Thymus (tissue), 14 donors: ENCODE measurements at places on chromosomes 7 and 10. TPM values are rescaled to one million over a fixed set of nuclear protein-coding genes. Genes with fewer than 3 reads are reported as not detected.

The CRHR2 gene
- under 0.01 TPM for total RNA-seq

The MKX gene
- total RNA-seq = 0.05 TPM

GRCh38 chr7:97973206-97973658 lies 16.8 kb downstream of the OCM2 start:
- DNase-seq = no peak

GRCh38 chr7:41579961-41580935 lies 122.6 kb downstream of the INHBA start:
- DNase-seq = no peak

The GOLGA7B gene
- 0.52 TPM for total RNA-seq

The ABCC2 gene
- total RNA-seq = 1.1 TPM

DNA sequence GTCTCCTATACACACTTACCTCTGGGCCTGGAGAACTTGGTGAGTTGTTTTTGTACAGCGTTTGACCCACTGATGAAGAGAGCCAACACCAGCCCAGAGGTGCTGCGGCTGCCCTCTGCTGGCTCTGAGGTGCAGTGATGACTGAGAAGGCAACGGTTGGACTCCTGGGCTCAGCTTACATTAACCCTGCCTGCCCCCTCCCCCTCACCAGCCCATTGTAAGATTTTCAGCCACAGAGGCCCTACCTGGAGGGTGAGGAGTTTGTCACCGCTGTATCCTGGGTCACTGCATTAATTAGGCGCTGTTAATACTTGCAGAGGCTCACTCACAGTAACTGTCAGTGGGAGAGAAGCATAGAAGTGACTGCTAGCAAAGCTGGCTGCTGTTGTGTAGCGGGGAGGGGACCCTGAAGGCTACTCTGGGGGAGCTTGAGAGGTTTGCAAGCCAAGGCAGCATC lies 19.0 kb upstream of the ANKRD2 start:
- DNase-seq = peak; percentile 56

DNA sequence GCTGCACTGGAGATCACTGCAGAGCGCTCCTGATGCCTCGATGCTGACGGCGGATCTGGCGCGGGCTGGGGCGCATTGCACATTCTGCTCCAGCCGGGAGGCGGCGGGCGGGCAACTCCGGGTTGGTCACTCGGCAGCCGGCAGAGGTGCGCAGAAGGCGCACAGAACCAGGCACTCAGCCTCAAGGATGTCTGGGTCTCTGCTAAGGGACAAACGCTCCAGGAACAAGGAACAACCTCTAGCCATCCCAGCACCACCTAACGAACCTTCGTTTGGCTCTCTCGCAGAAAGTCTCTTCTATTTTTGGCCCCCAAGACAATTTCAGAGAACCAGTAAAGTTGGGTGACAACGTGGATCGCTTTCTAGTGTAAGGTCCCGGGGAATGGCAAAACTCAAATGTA lies 254.6 kb downstream of the OTUD1 start:
- no peak for DNase-seq

GRCh38 chr10:34492081-34492480 lies 323.0 kb downstream of the PARD3 start:
- no peak for DNase-seq

GRCh38 chr7:78587443-78588044 lies 789.0 kb downstream of the PHTF2 start:
- DNase-seq = no peak

GRCh38 chr7:47320296-47320695 lies 261.6 kb downstream of the TNS3 start:
- DNase-seq = no peak

The VAX1 gene
- total RNA-seq = not detected

GRCh38 chr10:17548770-17549169 lies 68.4 kb downstream of the HACD1 start:
- DNase-seq = no peak

The GRM3 gene
- 0.05 TPM for total RNA-seq

DNA sequence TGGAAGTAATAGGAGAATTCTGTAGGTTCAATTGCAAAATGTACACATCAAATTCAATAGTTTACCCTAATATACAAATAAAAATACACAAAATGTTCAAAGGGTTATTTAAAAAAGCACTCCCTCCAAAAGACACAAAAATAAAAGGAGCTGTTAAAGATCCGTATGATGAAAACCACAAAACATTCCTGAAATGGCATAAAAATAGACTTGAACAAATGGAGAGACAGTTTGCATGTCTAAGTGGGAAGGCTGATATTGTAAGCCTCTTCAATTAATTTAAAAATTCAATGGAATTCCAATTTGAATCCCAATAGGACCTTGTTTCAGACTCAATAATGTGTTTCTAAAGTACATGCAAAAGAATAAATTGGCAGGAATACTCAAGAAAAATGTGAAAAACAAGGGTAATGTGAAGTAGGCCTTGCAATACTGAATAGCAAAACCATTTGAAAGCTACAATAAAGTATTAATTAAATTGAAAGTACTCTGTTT lies 38.0 kb upstream of the INSYN2A start:
- DNase-seq = no peak

The SLC35G1 gene
- total RNA-seq = 2.3 TPM

DNA sequence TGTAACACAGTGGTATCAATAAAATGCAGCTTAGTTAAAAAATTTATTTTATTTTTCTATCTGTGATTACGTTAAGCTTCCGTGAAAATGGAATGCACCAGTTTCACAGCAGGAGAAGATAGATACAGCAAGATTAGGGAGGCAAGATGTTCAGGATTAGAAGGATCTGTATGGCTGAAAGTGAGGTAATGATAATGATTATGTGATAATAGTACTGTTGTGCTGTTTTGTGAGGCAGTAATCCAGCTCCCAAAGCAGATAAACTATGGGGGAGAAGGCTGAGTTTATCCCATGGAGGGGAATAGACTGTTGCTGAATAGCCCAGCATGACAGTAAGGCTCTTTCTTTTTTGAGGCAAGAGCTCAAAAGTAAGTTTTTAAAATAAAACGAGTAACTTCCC lies 216.1 kb upstream of the PRPS1L1 start:
- no peak for DNase-seq

The ERVW-1 gene
- total RNA-seq = not detected

The CLIP2 gene
- 5.6 TPM for total RNA-seq

DNA sequence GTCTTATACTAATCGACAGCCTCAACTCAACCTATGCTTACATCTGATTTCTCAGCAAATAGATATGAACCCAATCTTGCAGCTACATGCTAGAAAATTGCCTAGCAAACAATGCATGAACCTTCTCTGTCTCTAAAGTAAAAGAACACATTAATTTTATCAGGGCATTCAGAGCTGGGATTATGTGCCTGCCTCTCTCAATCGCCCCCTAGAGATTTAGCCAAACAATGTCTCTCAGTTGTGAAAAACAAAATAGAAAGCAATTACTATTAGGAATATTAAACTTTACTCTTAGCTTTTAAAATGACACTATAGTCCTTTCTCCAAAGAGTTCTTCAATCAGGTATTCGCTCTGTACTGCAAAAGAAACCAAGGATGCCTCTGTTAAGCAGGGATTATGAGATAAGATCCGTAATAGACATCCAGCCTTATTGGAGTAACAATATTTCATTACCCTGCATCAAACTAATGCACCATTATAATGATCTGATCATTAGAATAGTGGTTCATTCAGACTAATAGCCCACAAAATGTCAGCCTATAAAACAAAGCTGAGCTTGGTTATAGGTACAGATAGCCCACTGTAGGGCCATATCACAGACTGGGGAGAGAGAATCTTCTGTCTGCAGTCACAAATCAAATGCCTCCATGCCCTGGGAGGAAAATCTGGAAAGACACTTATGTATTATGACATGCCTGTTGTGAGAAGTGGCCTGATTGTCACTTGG lies 736.9 kb downstream of the PARD3 start:
- DNase-seq = no peak

The ETV1 gene
- total RNA-seq = 12.5 TPM

- DNase-seq = no peak
Measured at GRCh38 chr7:28855538-28856217, 102.5 kb downstream of the TRIL start.

DNA sequence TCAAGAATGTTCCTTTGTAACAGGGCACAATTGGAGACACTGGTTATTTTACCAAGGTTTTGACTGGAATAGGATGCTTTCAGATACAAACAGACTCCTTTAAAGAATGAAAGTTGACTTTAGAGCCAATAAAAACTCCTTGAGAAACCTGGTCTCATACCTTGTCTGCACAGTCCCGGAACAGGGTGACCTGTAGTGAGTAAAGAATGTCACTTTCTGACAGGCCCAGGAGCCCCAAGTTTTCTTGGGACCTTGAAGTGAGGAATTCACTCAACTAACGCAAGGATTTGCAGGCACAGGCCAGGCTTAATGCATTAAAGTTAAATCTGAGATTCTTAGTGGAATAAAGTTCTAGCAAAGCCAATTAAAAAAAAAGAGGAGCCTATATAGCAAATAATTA lies 11.5 kb upstream of the GARS1 start:
- DNase-seq = no peak

GRCh38 chr7:118606602-118607001 lies 382.1 kb downstream of the ANKRD7 start:
- DNase-seq = no peak

- DNase-seq = no peak
Measured at GRCh38 chr10:18498998-18499397, 152.4 kb downstream of the NSUN6 start.

The FFAR4 gene
- total RNA-seq = 0.14 TPM

DNA sequence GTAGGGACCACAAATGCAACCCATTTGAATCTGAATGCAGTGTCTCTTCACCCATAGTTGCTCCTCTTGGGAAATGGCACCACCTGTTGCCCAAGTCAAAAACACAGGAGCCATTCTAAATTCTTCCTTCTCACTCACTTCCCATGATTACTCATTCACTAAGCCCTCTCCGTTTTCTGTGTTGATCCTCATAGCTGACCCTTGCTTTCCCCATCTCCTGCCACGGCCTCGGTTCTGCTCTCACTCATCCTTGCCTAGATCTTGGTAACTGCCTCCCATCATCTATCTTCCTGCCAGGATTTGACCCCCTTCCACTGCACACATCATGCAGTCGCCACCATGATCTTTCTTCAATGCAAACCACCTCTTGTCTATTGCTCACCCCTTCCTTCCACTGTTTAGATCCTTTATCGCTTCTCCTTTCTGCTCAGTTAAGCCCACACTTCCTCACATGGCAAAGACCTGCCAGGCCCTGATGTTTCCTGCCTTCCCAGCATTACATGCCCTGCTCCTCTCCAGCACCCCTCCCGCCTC lies 19.0 kb upstream of the CPN1 start:
- DNase-seq = no peak

DNA sequence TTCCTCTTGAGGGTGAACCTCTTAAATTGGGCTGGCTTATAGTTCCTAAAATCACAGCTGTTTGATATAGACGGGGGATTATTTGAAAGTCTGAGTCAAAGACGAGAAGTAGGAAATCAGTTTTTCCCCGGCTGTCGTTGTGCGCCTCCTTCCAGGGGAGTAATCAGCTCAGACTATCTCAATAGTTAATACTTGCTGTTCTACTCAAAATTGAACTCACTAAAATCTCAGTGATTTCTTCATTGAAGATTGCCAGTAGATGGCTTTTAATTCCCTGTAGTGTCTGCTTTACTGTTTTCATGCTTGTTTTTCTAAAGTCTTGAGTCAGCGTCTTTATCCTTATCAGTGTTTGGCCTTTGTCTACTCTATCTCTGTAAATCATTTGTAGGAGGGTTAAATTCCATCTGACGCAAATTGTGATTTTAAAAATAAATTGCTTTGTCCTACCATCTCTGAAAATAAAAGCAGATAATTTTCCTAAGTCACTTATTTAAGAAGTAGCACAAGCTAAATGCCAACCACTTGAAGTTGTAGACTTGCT lies 47.3 kb downstream of the CNNM2 start:
- no peak for DNase-seq

DNA sequence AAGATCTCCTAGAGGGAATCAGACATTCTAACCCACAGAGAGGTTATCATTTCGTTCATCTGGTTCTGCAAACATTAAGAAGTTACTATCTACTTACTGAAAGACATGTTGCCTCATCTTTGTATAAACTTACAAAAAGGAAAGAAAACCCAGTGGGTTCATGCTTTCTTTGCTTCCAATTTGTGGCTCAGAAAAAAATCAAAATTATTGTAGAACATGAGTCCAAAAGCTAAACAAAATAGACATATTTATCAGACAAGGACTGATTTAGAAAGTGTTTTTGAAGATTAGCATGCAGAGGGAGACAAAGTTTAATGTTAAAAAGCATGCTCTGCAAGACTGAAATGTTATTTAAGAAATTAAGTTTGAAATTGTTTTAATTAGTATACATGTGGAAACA lies 123.1 kb downstream of the MBL2 start:
- no peak for DNase-seq

GRCh38 chr10:58026036-58026435 lies 241.7 kb downstream of the IPMK start:
- DNase-seq = no peak

GRCh38 chr7:142642316-142642715 lies 107.0 kb upstream of the PRSS1 start:
- DNase-seq = no peak

- no peak for DNase-seq
Measured at GRCh38 chr10:123807444-123808035, 84.1 kb downstream of the CPXM2 start.

DNA sequence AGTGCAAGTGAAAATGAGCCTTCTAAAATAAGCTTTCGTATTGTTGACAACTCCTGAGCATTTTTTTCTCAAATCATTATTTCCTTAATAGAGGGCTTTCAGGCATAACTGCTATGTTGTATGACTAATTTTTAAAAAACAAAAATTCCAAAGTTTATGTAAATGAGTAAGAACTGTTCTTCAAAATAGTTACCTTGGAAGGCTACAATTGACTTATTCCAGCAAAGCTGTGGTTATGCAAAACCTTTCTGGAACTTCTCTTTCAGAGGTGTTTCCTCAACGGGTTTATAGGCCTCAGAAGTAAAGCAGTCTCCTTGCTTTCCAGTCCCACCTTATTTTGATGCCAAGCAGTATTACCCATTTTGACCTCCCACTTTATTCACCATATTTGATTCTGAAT lies 2.5 kb downstream of the SLC25A28 start:
- DNase-seq = no peak

The GDF2 gene
- total RNA-seq = not detected

GRCh38 chr10:61804414-61804813 lies 97.1 kb upstream of the ARID5B start:
- no peak for DNase-seq

- peak; percentile 23 for DNase-seq
Measured at GRCh38 chr7:117212969-117213877, 109.6 kb downstream of the WNT2 start.

DNA sequence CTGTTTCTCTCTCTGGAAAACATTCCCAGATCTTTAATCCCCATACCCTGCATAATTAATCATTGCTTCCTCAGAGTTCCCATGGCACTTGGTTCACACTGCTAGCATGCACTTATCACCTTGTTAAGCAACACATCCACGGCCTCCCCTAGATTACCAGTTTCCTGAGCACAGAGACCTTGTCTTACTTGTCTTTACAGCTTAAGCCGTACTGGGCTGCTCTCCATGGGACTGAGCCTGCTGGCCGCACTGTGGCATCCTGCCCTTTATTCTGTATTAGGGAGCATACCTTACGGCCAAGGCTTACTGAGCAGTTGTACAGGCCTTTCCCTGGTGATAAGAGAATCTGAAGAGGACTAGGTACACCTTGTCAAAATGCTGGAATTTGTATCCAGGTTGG lies 190.2 kb downstream of the REEP3 start:
- DNase-seq = no peak

- no peak for DNase-seq
Measured at GRCh38 chr7:39890411-39890810, 59.6 kb upstream of the CDK13 start.

GRCh38 chr7:45524445-45524844 lies 49.7 kb upstream of the ADCY1 start:
- no peak for DNase-seq

GRCh38 chr10:56298941-56299340 lies 62.1 kb downstream of the ZWINT start:
- no peak for DNase-seq

The TNS3 gene
- 5.9 TPM for total RNA-seq

The PGAM2 gene
- 31.0 TPM for total RNA-seq
